Pons (tissue), 1 donor: ENCODE measurements at places on chromosomes 3 and 15.

GRCh38 chr15:25439369-25439836 lies 579 bp upstream of the UBE3A start:
- no peak for DNase-seq

DNA sequence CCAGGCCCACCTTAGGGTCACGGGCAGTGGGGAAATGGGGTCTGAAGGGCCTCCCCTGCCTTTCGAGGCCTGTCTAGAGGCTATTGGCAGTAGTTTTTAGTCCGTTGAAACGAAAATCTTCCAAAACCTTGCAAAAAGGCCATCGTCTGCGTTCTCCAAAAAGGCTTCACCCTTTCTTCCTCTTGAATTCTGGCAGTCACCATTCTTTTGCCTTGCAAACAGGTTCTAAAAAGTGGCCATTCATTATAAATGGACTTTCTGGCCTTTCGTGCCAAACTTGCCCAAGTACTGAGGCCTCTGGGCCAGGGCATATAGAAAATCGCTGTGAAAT lies 367 bp upstream of the TARS3 start:
- DNase-seq = peak; percentile 64

DNA sequence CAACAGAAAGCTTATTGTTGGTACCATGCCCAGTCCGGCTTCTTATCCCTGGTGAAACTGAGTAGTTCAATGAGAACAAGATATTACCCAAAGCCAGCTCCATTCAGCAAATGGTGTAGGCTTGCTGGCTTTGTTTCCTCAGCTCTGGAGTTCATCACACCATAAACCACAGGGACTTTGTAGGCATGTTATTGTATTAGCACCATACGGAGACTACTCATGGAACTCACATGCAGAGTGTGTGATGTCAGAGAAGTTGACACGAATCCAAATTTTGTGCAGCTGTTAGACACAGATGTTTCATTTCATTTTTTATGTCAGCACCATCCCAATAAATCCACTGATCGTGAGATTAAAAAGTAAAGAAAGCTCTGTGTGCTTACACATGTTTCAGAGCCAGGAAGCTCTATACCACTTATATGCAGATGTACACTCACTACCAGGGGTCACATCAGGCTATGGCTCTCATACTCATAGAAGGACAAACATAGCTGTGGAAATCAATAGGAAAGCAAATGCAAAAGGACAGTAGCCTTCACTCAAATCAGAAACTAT lies 63.4 kb upstream of the LEKR1 start:
- DNase-seq = no peak

DNA sequence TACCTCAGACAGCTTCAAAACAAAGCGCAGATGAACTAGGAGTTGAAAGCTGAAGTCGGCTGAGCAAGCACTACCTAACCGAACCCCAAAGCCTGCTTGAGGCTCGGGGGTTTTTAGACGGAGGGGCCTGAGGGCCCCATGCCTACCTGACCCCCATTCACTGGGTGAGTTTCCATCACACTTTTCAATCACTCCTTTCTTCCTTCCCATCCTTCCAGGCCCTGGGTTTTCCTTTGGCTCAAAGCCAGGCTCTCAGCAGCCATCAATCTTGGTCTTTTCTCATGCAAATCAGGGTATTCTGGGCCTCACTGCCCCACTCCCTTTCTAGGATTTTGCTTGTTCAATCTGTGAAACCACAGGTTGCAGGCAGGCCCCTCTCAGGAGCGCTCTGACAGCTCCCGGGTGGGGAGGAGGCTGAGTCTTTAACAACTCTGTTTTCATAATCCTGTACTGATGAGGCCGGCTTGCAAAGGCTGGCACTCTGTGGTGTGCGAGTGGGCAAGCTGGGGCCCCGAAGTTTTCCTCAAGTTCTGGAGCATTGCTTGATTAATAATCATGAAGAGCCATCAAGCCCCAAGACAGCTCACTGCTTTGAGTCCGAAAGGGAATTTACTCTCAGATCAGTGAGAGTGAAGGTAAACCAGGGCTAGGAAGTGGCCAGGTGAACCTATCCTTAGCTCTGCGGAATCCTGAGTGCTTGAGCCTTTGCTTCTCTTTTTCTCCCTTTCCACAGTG lies 97.6 kb downstream of the FRMD4B start:
- no peak for DNase-seq

- DNase-seq = no peak
Measured at GRCh38 chr15:95910643-95911212, 419.8 kb upstream of the NR2F2 start.

- no peak for DNase-seq
Measured at GRCh38 chr15:78034495-78035191, 42.9 kb downstream of the TBC1D2B start.

- no peak for DNase-seq
Measured at GRCh38 chr15:48089702-48090101, 31.1 kb upstream of the SLC24A5 start.
